GM23248 (cell line): ENCODE measurements at places on chromosomes 2 and 18.
A peak's percentile ranks its signal among the peaks of the same experiment; 100 is the strongest.

DNA sequence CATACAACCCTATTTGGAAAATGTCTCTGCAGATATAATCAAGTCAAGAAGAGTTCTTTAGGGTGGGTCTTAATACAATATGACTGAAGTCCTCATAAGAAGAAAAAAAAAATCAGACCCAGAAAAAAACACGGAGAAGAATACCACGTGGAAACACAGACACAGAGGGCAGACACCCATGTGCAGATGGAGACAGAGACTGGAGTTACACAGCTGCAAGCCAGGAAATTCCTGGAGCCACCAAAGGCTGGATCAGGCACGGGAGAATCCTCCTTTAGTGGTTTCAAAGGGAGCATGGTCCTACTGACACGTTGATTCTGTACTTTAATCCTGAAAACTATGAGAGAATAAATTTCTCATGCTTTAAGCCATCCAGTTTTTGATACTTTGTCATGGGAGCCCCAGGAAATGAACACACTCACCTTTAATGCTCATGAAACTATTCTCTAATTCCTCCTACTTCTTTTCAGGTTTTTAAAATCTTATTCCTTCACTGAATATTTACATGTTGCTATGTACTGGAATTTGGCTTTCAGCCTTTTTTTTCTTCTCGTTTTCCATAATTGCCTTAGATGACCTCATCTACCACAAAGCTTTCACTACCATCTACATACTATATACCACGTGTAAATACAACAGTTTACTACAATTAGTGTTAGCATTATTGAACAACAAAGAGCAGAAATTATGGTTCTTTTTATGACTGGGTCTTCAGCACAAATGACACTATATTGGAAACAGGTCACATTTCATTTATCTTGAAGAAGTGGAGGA, 529.1 kb downstream of the IRS1 start:
- peak; percentile 12 for DNase-seq

DNA sequence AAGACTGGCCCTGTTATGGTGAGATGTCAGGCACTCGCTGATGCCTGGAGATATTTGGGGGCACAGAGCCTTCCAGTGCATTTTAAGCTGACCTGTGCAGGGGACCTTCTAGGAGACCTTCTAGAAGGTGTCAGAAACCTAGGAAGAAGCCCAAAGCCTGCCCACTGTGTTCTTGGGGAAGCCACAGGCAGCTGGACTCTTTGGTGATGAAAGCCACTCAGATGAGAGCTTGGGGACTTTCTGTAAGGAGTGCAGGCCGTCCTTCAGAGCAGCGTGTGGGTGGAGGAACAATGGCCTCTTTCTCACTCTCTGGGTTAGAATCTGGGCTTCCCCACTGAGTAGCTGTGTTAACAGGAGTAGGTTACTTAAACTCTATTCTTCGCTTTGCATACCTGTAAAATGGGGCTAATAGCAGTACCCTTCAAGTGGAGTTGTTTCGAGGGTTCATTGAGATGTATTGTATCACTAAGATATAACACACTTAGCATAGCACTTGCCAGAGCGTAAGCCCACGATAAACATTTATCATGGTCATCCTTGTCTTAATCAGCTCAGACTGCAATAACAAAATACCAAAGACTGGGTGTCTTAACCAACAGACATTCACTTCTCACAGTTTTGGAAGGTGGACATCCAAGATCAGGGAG, 322.3 kb upstream of the EPAS1 start:
- no peak for DNase-seq

DNA sequence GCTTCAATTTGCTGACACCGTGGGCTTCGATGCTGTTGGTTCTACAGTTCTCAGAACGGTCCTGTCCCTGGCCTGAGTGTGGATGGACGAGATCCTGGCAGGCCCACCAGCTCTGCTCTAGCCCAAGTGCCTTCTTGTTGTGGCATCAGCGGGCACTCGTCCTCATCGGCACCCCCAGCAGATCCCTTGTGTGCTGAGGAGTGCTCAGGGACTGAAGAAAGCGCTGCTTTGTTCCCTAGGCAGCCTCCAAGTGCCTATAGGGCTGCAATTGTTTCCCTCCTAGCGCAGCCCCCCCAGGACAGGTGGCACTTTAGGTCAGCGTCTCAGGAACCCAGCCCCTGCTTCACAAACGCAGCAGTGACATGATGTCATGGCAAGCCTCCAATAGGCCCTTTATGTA, 217.7 kb downstream of the AGAP1 start:
- DNase-seq = no peak

DNA sequence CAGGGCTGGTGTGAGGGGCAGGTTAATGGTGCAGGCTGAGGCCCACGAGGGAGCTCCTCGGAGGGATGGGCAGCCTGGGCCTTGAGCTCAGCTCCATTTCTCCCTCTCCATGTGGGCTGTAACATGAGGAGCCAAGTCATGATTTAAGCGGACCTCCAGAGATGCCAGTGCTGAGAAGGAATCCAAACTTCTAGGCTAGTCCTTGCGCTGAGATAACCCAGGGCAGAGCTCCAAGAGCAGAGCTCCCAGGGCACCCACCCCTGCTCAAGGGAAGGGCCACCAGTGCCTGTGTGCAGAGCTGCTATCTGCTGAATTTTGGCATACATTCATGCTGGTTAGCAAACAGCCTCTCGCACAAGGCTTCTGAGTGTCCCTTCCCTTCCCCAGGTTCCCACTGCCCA, 95.1 kb downstream of the MRO start:
- no peak for DNase-seq

DNA sequence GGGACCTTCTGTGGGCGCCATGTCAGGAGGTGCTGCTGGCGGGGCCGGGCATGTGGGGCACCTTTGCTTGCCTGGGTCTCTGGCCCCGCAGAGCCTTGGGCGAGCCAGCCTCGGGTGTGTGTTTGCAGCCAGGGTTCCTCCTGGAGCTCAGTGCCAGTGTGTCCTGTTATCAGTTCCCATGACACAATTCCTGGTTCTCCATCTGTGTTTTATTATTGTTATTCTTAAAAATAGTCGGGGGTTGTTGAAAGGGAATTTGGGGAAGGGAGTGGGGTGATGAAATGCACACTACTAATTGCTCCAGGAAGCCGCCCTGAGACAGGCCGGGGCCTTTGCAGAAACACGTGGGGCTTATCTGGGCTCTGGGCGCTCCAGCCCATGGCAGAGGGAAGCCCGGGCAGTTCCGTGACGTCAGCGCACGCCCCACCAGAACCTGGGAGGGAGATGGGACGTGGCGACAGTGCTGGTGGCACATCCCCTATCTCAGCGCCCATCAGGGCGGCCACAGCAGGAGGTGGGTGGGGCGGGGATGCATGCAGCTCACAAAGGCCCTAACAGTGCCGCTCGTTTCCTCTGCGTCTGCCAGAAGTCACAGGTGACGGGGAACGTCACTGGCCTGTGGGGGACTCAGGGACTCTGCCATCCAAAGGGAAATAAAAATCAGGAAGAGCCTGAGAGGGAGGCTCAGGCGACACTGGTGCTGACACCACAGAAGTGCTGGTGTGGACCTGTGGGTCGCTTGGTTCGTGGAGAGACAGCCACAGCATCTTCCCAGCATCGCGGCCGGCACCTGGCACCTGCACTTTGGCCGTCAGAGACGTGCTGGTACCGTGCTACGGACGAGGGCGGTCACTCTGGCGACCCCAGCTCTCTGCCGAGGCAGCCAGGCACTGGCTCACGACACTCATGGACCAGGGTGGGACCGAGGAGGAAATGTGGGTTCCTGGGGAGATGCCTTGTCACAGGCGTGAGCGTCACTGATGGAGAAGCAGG, 131.0 kb downstream of the NFATC1 start:
- no peak for DNase-seq
